ENCODE measurements at places on chromosomes 11 and 22.

DNA sequence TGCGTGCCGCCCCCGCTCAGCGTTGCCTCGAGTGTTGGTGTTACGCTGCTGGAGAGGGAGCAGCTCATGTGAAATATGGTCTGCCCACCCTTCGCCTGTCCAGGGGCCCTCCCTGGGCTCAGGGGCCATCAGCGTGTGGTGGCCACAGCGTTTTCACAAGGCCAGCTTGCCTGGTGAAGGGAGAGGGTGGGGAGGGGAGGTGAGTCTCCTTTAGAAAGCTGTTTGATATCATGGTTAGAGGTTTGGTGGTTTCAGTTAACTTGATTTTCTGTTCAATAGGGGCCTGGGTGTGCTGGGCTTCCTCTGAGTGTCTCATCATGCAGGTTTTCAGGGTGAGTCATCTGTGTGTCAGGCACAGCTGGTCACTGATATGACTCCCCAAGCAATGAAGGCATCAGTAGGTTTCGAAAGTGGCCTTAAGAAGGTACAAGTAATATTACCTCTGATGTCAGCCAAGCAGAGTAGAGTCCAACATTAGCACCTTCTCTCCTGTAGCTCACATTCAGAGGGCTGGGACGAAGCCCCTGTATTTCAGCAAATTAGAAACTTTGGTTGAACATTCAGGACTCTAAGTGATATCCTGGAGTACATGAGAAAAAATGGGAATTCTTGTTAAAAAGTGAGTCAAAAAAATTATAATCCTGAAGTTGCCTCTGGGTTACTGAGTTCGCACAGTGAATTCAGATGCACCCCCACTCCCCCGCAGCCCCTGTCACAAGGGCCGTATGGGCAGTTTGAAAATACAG is 172.5 kb downstream of the TBC1D22A start:
- no peak for DNase-seq

- no peak for DNase-seq
These were observed 122.8 kb downstream of the FAT3 start for GRCh38 chr11:92347454-92347853.

DNA sequence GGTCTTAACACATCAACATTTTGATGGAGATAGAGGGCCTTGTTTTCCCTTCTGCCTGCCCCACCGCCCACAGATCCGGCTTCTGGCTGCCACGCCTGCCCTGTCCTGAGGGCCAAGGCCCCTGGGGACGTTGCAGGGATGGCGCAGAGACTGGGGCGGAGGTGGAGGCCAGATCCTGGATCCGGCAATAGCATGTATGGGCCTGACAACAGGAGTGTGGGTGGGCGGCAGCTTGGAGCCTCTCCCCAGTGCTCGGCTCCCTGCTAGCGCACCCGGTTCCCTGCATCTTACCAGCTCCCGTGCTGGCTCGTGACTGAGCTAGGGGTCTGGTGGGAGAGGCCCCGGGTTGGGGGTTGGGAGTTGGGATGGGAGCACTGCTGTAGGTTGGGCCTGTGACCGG is 95.6 kb downstream of the ZBTB16 start:
- no peak for DNase-seq

- no peak for DNase-seq
These were observed 127.9 kb downstream of the ENTHD1 start for GRCh38 chr22:39765661-39766060.

DNA sequence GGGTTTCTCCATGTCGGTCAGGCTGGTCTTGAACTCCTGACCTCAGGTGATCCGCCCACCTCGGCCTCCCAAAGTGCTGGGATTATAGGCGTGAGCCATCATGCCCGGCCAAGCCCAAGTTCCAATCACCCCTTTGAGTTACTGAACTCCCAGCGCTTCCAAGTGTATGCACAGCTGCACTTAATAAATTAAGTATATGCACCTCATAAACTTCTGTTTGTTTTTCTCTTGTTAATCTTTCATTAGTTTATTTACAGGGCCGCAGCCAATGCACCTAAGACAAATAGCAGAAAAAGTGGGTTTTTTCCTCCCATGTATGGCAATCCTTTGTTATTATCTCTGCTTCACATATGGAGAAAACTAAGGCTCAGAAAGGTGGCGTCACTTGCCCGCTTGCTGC is 21.3 kb downstream of the SYN3 start:
- DNase-seq: no peak

Data from activated T-helper 1 cell treated with Interleukin-2 at 50 U/mL for 16 hours (primary cell).